ENCODE measurements at places on chromosomes 1 and 21. TPM values are rescaled to one million over a fixed set of nuclear protein-coding genes. Genes with fewer than 3 reads are reported as not detected.
A peak's percentile ranks its signal among the peaks of the same experiment; 100 is the strongest.

- no peak for DNase-seq
Observed at GRCh38 chr21:44920694-44921604, at the start of gene ITGB2. Gene ITGB2 (minus strand): TSS chr21:44920899. CDS start chr21:44910782, 10,117 bp downstream.

DNA sequence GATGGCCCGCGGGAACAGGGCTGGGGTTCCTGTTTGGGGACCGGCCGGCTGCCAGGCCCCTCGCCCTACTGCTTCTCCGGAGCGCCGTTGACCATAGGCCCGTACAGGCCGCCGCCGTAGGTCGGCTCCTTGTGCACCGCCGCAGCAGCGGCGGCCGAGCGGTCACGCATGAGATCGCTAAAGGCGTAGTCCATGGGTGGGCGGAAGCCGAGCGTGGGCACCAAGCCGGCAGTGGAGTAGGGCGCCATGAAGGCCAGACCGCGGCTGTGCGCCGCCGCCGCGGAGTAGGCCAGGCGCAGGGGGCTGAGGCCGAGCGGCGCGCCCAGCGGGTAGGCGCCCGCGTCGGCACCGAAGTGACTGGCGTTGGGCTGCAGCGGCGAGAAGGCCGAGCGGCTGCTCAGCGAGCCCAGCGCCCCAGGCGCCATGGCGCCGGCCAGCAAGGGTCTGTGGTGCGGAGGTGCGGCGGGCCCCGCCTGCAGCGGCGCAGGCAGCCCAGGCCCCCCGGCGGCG is 4.6 kb downstream of the DMRTA2 start:
- DNase-seq = no peak

- no peak for DNase-seq
Observed at GRCh38 chr21:31666445-31667010, 7.0 kb downstream of the SOD1 start.

- DNase-seq = peak; percentile 46
Observed at GRCh38 chr1:109392788-109393616, 4.7 kb downstream of the SORT1 start.

The C8B gene
- total RNA-seq = not detected

Data from HFFc6 (cell line).